Effector memory CD4-positive, alpha-beta T cell (primary cell): ENCODE measurements at places on chromosomes 16 and 17.

GRCh38 chr17:39187152-39187830, 10.2 kb downstream of the CACNB1 start:
- DNase-seq: no peak

GRCh38 chr16:25707982-25708583, 16.3 kb downstream of the HS3ST4 start:
- no peak for DNase-seq

GRCh38 chr17:73262676-73263642, 1.3 kb upstream of the CPSF4L start:
- no peak for DNase-seq

GRCh38 chr17:60173304-60173819, 23.6 kb downstream of the CA4 start:
- DNase-seq: no peak

GRCh38 chr17:10172241-10172741, 26.1 kb downstream of the GAS7 start:
- no peak for DNase-seq

DNA sequence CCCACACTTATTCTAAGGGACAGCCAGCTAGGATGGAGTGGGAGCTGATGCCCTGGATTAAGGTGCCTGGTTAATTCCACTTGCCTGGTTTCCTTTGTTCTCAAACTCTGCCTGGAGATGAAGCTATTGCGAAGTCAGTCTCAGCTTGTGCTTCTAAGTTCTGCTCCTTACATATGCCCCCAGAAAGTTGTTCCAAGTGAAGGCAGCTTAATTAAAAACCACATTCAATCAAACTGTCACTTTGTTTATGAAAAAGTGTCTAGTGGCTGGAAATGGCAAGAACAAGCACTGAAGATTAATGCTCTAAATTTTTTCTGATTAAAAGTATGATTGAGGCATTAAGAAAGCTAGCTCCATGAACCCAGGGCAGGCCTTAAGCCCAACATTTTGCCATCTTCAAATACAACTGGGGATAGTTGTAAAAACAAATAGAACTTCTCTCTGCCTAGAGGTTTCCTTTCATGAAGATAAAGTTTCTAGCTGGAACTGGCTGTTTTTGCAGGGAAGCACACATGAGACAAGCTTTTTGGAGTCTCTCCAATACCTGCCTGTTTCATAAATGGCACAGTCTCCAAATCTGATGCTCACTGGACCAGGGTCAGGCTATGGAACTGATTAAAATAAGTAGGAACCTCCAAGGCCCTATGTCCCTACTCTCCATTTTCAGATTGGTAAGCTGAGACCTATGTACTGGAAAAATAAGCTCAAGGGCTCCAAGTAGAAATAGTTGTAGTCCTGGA, 100.9 kb downstream of the GRIN2A start:
- no peak for DNase-seq

GRCh38 chr16:27676839-27677238, 126.9 kb downstream of the KATNIP start:
- no peak for DNase-seq

DNA sequence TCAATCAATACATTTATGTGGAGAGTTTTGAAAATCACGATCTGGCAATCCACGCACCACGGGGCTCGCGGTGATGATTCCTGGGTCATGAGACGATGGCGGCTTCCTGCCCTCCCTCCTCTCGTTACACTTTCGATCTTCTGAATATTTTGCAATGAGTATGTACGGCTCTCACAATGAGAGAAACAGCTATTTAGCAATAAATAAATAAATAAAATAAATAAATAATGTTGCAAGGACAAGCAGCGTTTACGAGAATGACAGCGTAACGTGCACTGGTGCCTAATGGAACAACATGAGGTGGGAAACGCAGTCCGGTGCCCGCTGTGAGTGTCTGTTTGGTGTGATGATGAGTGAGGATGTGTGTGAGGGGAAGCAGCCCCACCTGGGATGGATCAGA, 46.7 kb upstream of the JPH3 start:
- DNase-seq: no peak

GRCh38 chr16:35725949-35726348, 2266.5 kb downstream of the TP53TG3F start:
- DNase-seq: no peak
